ENCODE measurements at places on chromosomes 5 and 9. TPM values are rescaled to one million over a fixed set of nuclear protein-coding genes. Genes with fewer than 3 reads are reported as not detected.
A peak's percentile ranks its signal among the peaks of the same experiment; 100 is the strongest.

The ARL14EPL gene
- total RNA-seq, result 0.09 TPM

DNA sequence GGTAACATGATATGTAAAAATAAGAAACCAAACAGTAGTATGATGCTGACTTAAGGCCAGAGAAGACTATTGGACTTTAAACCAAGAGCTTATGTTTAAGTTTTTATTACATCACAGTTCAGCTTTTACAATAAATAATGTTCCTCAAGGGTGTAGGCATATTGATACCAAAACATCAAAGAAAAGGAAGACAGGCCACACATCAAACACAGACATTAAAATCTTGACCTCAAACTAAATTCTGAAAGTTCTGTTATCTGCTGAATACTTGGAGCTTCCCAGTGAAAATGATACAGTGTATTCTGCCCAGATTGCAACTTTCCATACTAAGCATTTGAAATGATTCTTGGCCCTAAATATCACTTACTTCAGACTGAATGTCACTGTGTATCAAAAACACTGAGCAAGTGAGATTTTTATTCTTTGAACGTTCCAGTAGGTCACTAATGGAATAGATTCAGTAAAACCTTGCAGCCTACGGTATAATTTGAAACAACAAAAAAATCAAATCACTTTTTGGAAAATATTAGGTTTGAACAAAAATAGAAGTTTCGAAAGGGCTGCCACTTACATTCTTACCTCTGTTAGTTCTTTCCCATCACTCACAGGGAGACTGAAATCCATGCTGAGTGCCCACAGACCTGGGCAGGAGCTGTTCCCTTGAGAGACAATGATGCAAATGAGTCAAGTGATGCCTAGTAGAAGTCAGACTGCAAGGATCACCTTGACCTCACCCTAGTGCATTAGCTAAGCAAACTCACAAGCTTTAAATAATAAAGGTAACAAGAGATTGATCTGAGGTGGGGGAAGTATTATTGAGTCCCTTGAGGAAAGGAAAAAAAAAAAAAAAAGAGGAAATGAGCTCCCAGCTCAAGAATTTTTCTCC, 2.5 kb downstream of the LPAR1 start:
- no peaks in the 10 kb centered on the region for H3K36me3 ChIP-seq
- peaks cover 23% of the 10 kb centered on the region for H3K4me1 ChIP-seq
- DNase-seq, result peak; percentile 52

The PDE6A gene
- not detected for total RNA-seq

DNA sequence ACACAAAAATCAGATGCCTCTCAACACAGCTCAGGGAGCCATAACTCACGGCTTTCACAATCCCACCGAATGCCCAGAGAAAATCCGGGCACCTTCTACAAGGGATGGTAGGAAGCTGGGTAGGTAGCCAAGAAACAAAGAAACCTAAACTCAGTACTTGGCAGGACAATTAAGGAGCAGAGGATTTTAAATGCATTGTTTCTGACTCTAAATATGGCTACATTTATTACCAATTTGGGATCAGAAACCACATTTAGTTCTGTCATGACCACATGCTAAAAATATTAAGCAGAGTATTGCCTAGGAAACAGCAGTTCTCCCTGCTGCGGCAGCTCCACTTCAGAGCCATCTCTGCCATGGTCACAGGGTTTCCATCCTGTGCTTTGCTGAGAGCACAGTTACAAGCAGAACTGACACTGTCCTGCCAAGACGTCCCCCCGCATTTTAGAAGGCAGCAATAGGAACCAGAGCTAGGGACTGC, 57.5 kb downstream of the SIL1 start:
- no peak overlapping the region for H3K4me3 ChIP-seq
- H3K27me3 ChIP-seq, result no peaks in the 10 kb centered on the region
- H3K27ac ChIP-seq, result peak overlapping the region; percentile 56
- no peaks in the 10 kb centered on the region for H3K36me3 ChIP-seq

DNA sequence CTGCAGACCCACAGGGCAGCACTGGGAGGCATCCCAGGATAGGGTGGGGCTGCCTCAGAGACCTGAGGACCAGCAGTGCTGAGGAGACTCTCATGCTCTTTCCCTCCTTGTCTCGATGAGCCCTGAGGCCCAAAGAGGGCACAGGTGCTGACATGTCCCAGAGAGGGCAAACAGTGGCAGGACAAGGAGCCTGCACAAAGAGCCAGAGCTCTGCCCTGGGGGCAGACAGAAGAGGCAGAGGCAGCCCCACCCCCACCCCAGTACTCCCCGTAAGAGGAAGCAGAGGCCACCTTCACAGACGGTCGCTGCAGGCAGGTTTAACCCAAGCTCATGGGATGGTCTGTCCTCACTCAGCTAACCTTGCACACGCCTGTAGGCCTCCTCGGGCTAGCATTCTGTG, 29.4 kb upstream of the TTLL11 start:
- H3K27me3 ChIP-seq, result peaks cover 34% of the 10 kb centered on the region
- no peaks in the 10 kb centered on the region for H3K36me3 ChIP-seq
- H3K27ac ChIP-seq, result no peak overlapping the region
- no peak overlapping the region for H3K4me3 ChIP-seq

DNA sequence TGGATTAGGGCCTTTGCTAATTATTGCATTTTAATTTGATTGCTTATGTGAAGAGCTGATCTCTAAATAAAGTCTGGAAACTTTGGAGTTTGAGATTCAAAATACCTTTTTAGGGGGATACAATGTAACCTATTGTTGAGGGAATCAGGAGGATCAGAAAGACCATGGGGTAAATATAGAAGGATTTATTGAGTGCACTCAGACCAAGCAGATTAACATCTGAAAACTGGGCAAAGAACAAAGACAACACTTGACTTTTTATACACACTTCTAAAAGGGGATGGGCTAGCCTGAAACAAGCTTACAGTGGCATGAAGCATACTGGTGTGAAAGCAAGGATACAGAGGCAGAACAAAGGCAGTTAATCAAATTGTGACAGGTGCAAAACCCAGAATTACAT, 174.3 kb downstream of the MRPS30 start:
- no peaks in the 10 kb centered on the region for H3K36me3 ChIP-seq
- no peak for DNase-seq
- H3K4me3 ChIP-seq, result no peak overlapping the region
- no peaks in the 10 kb centered on the region for H3K27me3 ChIP-seq

GRCh38 chr5:126858441-126858840, 81.5 kb downstream of the LMNB1 start:
- peaks cover 23% of the 10 kb centered on the region for H3K4me1 ChIP-seq
- no peaks in the 10 kb centered on the region for H3K27me3 ChIP-seq
- no peak for DNase-seq
- no peaks in the 10 kb centered on the region for H3K36me3 ChIP-seq
- no peak overlapping the region for H3K4me3 ChIP-seq

DNA sequence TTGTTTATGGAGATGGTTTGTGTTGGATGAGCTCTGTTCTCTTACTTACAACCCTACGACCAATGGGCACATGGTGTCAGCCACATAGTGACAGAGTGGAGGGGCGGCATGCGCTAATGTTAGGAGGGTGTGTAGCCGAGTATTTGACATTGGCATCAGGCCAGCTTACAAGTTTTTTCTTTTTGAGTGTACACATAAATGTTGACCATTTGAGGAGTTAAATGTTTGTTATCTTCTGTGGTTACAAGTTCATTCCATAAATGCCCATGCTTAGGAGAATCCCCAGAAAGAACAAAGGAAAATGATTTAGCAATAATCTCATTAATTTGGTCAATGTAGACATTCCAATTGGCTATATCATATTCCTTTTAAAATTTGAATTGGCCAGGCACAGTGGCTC, 180.1 kb upstream of the ELL2 start:
- no peaks in the 10 kb centered on the region for H3K27me3 ChIP-seq
- no peak for DNase-seq
- no peak overlapping the region for H3K4me3 ChIP-seq
- H3K27ac ChIP-seq, result no peak overlapping the region

GRCh38 chr9:106726070-106726815, 136.7 kb upstream of the ZNF462 start:
- H3K27ac ChIP-seq, result no peak overlapping the region
- H3K4me1 ChIP-seq, result peaks cover 7% of the 10 kb centered on the region
- H3K27me3 ChIP-seq, result no peaks in the 10 kb centered on the region
- DNase-seq, result peak; percentile 49

- no peaks in the 10 kb centered on the region for H3K4me1 ChIP-seq
- no peak for DNase-seq
- no peaks in the 10 kb centered on the region for H3K36me3 ChIP-seq
- H3K27me3 ChIP-seq, result no peaks in the 10 kb centered on the region
- no peak overlapping the region for H3K27ac ChIP-seq
Observed at GRCh38 chr9:1117439-1117838, 67.3 kb downstream of the DMRT2 start.

The HTR1A gene
- not detected for total RNA-seq

The CCL27 gene
- 0.31 TPM for total RNA-seq

The ZNF474 gene
- 0.66 TPM for total RNA-seq

DNA sequence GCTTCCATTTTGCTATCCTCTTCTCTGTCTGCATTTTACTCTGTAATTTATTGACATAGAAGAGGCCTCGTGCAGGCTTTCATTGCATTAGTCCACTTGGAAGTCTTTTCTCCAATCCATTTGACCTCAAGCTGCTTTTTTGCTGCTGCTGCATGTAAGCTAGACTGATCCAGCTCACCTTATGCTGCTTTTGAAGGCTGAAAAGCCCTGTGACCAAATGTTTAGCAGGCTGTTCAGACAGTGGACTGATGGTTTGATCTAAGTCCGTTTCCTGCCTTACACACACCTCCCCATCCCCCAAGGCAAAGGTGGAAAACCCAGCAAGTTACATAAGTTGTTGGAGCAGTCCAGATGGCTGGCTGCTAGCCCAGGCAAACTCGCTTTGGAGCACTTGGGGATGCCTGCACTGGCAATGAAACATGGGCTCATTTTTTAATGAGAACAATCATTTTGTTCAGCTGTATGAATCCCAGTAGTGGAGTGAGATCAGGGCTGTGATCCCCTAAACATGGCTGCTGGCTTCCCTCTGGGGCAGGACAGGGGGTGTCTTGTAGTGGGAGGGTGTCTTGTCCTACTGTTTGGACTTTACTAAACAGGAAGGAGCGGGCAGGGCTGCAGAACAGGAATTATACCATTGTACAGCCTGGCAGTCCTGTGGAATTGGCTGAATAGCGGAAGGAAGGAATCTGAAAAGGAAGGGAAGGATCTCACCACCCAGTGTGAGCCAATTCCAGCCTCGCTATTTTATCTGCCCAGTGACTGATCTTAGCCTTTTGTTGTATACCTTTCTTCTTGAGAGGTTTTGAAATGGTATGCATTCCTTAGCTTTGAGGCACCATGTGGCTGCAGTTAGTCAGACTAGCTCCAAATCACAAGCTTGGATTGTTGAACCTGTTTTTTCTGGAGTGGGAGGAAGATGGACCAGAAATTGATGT, 212.0 kb downstream of the ARHGAP26 start:
- H3K4me3 ChIP-seq, result no peak overlapping the region
- H3K27me3 ChIP-seq, result no peaks in the 10 kb centered on the region
- DNase-seq, result peak; percentile 93
- H3K4me1 ChIP-seq, result peaks cover 24% of the 10 kb centered on the region
- H3K27ac ChIP-seq, result peak overlapping the region; percentile 29

- no peaks in the 10 kb centered on the region for H3K27me3 ChIP-seq
- DNase-seq, result no peak
- H3K4me3 ChIP-seq, result no peak overlapping the region
- peaks cover 36% of the 10 kb centered on the region for H3K36me3 ChIP-seq
- H3K27ac ChIP-seq, result no peak overlapping the region
- H3K4me1 ChIP-seq, result no peaks in the 10 kb centered on the region
Observed at GRCh38 chr9:95481000-95481399, 35.8 kb downstream of the PTCH1 start.

- H3K27me3 ChIP-seq, result no peaks in the 10 kb centered on the region
- H3K4me3 ChIP-seq, result no peak overlapping the region
- no peaks in the 10 kb centered on the region for H3K4me1 ChIP-seq
- no peaks in the 10 kb centered on the region for H3K36me3 ChIP-seq
- H3K27ac ChIP-seq, result no peak overlapping the region
- DNase-seq, result peak; percentile 62
Observed at GRCh38 chr5:59390074-59390659, 503.4 kb downstream of the PDE4D start.

GRCh38 chr5:90285581-90285980, 124.0 kb downstream of the CETN3 start:
- H3K27me3 ChIP-seq, result no peaks in the 10 kb centered on the region
- no peak overlapping the region for H3K4me3 ChIP-seq
- no peaks in the 10 kb centered on the region for H3K4me1 ChIP-seq
- no peak overlapping the region for H3K27ac ChIP-seq
- H3K36me3 ChIP-seq, result no peaks in the 10 kb centered on the region
- DNase-seq, result no peak

The PAPPA gene
- 1.3 TPM for total RNA-seq

DNA sequence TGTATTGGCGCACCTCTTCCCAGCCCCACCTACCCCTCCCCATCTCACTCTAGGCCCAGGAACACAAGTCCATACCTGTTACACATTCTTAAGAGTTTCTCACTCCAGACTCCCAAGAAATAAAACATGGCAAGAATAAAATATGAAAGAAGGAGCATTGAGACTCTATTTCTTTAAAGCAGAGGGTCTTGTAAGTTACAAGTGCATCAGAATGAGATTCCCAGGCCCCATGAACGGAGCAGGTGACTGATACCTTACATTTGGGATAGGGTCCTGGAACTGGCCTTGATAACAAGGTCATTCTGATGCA, 5.7 kb downstream of the EGR1 start:
- H3K27me3 ChIP-seq, result peaks cover 12% of the 10 kb centered on the region
- peaks cover 21% of the 10 kb centered on the region for H3K36me3 ChIP-seq
- peaks cover 23% of the 10 kb centered on the region for H3K4me1 ChIP-seq
- no peak overlapping the region for H3K4me3 ChIP-seq

DNA sequence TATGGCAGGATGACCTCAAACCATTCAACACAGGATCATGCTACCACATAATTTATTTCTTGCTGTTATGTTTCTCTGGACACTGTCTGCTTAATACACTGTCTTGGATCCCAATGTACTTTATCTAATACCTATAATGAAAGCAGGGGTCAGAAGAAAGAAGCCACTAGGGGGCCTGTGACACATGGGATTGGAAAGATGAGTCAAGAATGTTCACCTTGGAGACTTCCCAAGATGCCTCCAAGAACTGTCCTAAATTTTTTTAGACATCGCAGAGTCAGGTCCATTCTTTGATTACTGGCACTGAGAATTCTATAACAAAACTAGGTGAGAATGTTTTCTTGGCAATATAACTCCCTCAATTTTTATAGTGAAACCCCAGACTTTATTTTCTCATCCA, 305.8 kb upstream of the SMARCA2 start:
- no peak overlapping the region for H3K27ac ChIP-seq
- DNase-seq, result no peak
- no peak overlapping the region for H3K4me3 ChIP-seq
- no peaks in the 10 kb centered on the region for H3K27me3 ChIP-seq

The CEMIP2 gene
- total RNA-seq, result 19.9 TPM

- DNase-seq, result no peak
- H3K4me1 ChIP-seq, result no peaks in the 10 kb centered on the region
- H3K4me3 ChIP-seq, result no peak overlapping the region
- no peak overlapping the region for H3K27ac ChIP-seq
- H3K27me3 ChIP-seq, result no peaks in the 10 kb centered on the region
Observed at GRCh38 chr5:155826611-155827507, 500.1 kb upstream of the SGCD start.

The KIF4B gene
- total RNA-seq, result under 0.01 TPM

DNA sequence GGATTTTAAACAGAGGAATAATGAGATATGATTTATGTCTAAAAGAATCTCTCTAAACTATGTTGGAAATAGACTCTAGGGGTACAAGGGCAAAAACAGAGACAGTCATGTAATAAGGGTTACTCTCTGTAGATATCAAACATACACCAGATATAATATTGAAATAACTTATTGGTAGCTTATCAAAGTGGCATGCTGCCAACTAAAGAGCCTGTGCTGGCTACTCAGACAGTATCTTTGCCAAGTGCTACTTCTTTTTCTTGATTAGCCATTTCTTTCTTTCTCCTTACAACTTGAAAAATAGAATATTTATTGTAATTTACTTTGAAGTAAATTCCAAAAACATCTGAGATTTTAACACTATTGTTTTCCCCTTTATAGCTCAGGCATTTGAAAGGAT, 34.9 kb downstream of the ZFYVE16 start:
- H3K27me3 ChIP-seq, result no peaks in the 10 kb centered on the region
- no peaks in the 10 kb centered on the region for H3K4me1 ChIP-seq
- H3K36me3 ChIP-seq, result peaks cover 34% of the 10 kb centered on the region

The C1QTNF2 gene
- total RNA-seq, result 26.8 TPM
